ENCODE measurements at places on chromosomes 11 and 22.

GRCh38 chr22:38719196-38719595, 13.5 kb downstream of the GTPBP1 start:
- DNase-seq: no peak

DNA sequence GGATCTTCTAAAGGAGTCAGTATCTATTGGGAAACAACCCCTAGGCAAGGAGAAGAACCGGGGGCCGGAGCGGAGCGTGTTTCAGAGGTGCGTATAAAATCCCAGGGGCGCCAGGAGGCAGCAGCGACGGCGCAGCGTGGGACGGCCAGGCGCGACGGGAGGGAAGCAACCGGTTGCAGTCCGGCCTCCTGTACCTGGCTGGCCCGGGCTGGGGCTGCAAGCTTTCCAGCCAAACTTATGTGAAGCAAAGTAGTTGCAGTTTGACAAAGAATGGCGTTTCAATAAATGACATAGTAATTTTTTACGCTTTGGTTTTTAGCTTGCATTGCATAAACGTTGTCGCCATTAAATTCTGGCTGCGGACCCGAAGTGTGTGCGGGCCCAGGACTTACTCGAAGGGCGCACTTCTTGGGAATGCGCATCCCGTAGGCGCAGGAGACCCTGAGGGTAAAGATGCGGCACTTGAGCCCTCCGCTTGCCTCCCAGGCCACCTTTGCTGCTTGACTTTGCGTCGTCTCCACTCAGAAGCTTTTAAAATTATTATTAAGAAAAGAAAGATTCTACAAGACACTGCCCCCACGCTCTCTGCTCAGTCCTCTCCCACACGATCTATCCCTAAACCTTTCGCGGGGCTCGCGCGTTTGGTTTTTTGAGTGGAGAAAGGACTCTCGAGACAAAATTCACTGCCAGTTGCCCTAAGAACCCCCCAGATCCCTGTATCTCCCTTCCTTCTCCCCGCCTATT, 1.6 kb upstream of the WT1 start:
- DNase-seq: no peak

DNA sequence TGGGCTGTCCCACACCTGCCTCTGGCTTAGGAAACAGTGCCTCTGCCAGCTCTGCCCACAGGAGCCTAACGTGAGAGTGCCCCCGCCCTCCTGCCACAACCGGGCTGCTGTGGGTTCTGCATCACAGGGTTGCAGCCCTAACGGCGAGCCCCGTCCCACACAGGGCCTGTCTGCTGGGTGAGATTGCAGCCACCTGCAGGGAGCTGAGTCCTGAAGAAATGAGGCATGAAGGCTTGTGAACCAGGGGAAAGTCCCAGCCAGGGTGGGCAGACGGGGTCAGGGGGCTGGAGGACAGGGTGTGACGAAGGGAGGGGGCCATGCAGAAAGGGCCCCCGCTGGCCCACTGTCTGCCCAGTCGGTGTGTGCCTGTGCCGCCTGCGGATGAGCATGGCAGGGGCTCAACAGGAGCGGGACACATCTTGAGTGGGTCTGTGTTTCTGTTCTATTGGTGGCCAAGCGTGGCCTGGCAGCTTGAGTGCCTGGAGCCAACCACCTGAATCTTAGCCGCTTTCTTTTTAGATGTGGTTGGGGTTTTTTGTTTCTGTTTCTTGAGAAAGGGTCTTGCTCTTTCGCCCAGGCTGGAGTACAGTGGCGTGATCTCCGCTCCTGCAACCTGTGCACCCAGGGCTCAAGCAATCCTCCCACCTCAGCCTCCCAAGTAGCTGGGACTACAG, 38.9 kb downstream of the CTTN start:
- no peak for DNase-seq

- DNase-seq: no peak
Measured at GRCh38 chr22:36797911-36798673, 18.7 kb downstream of the PVALB start.

DNA sequence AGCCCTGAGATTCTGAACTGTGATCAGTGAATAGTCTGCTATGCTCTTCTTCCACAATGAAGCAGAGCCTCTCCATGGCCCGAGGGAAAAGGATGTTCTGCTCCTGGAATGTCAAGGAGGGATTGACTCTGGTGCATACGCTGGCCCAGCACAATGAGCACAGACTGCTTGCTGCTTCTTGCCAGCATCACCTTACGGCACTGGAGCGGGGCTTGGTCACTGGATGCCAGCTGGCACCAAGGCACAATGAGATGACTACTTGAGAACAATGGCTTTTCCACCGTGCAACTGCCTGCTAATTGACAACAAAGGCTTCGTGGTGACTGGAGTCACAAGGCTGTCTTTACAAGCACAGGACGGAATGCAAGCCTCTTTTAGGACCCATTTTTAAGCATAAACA, 139.2 kb downstream of the DSCAML1 start:
- DNase-seq: no peak

DNA sequence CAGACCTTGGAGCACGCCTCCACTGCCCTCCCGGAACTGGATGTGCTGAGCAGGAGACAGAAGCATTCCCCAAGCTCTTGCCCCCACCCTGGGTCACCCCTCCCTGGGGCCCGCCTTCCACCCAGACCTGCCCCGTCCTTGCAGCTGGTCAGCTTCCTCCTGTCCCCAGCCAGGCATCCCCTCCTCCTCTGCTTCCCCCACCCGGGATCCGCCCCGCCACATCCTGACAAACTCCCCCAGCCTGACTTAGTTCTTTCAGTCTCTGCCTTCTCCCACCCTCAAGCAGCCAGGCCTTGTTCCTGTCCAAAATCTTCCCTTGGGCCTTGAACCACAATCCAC, 1.1 kb upstream of the PLXNB2 start:
- no peak for DNase-seq

DNA sequence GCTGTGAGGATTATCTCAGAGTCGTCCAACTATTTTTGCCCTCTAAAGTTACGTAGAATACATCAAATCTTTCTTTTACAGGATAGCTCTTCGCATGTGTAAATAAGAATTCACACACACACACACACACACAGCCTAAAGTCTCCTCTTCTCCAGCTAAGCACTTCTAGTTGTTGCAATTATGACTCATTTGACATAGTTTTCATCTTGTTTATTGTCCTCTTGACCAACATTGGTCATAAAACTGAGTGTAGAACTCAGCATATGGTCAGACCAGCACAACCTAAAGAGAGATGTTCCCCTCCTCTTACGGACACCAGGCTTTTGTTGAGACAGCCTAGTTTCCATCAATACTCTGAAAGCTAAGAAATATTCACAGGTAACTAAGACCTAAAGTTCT, 234.2 kb downstream of the BLID start:
- no peak for DNase-seq

DNA sequence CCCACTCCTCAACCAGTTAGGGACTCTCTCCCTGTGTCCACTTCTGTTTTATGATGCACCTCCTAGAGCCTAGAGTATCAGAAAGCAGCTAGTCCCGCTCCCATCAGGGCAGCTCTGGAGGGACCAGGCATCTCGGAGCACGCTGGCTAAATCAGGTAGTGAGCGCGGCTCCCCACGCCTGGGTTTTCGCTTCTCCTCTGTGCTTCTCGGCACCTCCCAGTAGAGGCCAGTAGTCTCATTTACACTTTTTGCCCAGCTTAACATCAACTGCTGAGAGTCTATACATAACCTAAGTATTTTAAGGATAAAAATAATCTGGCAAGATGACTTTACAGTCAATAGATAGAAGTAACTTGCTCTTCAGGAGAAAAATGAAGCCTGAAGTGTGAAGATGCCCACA, 473.8 kb downstream of the OPCML start:
- no peak for DNase-seq

- no peak for DNase-seq
Measured at GRCh38 chr11:76284161-76284560, 77.9 kb upstream of the WNT11 start.

DNA sequence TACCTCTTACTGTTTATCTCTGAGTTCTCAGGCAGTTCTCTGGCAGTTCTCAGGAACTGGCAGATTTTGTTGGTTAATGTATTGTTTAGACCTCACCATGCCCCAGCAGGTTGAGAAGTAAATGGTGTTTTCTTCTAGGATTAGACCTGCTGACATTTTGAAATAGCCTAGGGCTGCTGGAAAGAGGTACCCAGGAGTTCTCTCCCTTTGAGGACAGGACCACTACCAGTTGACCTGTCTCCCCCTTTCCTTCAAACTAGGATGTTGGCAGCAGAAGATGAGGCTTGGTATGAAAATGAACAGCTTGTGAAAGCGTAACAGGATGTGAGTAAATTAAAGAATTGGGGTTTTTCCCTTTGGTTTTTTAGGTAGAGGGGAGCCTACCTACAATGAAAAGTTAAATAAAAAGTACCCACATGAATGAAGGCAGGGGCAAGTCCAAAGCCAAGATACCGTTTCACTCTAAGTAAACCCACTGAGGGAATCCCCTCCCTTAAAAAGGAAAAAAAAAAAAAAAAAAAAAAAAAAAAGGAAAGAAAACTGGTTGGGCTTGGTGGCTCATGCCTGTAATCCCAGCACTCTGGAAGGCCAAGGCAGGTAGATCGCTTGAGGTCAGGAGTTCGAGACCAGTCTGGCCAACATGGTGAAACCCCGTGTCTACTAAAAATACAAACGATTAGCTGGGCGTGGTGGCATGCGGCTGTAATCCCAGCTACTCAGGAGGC, 96.2 kb downstream of the PDHX start:
- no peak for DNase-seq

DNA sequence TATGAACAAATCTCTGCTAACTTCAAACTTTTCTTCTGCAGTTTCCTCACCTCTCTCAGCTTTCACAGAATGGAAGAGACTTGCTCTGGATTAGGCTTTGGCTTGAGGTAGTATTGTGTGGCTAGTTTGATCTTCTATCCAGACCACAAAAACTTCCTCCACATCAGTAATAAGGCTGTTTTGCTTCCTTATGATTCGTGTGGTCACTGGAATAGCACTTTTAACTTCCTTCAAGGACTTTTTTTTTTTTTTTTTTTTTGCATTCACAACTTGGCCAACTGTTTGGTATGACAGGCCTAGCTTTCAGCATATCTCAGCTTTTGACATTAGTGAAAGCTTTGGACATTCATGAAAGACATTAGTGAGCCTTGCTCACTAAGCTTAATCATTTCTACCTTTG, 47.5 kb upstream of the LRRC55 start:
- no peak for DNase-seq

DNA sequence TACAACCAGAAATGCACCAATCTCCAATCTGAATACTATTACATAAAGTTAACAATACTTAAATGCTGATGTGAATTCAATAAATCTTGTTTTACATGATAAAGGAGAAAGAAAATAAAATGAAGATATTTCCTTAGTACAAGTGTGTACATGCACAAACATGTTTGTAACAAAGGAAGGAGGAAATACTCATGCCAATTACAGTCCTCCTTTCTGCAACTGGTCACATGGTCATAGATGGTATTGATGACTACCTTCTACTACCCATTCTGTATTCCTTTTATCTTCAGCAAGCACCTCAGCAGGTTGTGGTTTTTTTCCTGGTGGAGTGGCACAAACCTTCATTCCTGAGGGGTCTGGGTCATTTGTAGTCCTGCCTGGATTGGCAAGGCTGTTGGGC, 214.2 kb upstream of the GUCY1A2 start:
- DNase-seq: no peak

DNA sequence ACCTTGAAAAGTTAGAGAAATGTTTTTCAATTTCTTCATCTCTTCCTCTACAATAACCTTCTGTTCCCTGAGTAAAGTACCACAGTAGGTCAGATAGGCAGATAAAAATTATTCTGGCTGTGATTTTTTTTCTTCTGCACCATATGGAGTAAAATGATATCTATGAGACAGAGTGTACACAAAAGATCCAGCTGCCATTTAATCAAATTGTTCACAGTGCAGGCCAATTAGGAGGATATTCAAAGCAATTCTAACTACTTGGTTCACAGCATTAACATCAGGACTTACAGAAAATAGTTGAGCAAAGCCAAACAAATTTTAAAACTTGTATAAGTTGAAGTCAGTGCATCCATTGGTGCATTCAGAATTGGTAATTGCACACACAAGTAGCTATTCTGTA, 147.9 kb upstream of the LUZP2 start:
- DNase-seq: no peak

DNA sequence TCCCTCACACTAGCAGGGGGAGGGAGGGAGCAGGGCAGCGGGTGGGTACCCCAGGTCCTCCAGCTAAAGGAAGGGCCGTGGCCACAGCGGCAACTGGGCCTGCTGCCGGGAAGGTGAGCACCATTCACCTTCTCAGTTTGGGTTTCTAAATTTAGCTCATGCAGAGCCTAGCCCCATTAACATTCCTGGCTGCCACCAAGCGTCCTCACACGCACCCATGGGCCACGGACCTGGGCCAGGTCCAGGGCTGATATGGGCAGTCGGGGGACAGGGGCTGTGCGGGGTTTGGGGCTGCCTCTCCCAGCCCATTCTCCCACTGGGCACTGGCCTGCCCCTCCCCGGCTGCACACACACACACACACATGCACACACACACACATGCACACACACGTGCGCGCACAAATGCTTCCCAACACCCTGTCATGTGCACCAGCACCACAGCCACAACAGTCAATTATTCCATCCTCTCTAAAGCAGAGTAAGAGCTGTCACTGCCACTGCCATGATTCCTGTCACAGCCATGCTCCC, 28.7 kb downstream of the SYT7 start:
- no peak for DNase-seq

DNA sequence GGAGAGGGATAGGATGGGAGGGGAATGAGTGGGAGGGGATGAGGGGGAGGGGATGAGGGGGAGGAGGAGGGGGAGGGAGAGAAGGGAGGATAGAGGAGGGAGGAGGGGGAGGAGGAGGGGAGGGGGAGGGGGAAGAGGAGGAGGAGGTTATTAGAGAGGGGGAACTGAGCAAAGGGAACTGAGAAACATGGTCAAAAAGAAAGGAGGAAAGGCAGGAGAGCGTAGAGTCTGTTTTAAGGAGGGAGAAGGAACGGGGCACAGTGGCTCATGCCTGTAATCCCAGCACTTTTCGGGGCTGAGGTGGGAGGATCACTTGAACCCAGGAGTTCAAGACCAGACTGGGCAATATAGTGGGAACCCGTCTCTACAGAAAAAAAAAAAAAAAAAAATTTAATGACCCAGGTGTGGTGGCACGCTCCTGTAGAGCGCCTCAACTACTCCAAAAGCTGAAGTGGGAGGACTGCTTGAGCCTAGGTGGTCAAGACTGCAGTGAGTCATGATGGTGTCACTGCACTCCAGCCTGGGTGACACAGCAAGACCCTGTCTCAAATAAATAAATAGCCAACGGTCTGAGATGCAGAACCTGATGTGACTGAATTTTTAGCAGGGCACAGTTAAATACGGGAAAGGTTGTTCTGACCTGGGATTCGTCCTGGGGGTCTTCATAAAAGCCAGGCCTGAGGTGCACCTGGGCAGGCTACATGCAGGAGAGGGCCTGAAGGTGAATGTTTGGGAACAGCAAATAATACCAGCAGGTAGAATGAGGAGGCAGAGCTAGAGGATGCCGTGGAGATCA, 4.0 kb downstream of the B3GNT6 start:
- DNase-seq: no peak

Data from stimulated activated CD4-positive, alpha-beta T cell treated with anti-CD3 and anti-CD28 coated beads, Interleukin-1b, Interleukin-23, amount 100 ng/mL, for 1 hour (primary cell).